GM04503 (cell line): ENCODE measurements at places on chromosomes 4 and X.

- no peak for DNase-seq
These were observed 602.2 kb downstream of the IL15 start for GRCh38 chr4:142238589-142238988.

DNA sequence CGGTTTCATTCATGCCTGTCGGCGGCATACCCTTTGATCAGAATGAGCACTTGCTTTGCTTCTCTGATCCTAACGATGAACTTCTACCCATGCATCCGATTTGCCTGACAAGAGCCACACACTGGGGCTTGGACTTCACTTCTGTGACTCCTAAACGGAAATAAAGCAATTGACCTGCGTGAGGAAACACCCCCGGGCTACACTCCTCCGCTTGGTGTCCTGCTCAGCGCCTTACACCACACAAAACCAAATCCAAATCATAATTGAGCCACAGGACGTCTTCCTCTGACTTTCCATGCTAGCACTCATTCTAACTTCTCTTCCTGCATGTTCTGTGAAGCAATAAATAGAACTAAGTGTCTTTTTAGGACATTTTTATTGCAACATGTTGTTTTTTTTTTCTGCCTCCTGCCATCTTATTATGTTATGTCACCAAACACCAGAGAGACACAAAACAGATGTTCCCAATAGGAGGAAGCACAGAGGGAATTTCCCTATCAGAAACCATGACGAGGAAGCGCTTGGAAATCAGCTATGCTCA is 110.8 kb upstream of the FAM9B start:
- no peak for DNase-seq

DNA sequence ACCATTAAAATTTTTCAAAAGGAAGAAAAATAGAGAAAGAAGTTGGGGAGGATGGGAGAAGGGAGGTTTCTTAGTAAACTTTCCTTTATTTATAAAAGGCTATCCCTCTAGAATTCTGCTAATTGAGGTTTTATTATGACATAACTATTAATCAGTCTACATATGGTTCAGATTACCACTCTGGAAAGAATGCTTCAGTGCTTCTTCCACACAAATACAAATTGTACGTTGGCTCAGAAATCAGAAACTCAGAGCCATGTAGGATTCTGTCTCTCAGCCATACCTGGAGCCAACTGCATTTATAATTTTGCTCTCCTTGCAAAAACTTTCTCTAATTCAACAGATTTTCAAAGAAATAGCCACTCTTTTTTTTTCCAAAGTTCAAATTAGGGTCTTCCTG is 37.1 kb downstream of the SRPX start:
- DNase-seq: no peak

DNA sequence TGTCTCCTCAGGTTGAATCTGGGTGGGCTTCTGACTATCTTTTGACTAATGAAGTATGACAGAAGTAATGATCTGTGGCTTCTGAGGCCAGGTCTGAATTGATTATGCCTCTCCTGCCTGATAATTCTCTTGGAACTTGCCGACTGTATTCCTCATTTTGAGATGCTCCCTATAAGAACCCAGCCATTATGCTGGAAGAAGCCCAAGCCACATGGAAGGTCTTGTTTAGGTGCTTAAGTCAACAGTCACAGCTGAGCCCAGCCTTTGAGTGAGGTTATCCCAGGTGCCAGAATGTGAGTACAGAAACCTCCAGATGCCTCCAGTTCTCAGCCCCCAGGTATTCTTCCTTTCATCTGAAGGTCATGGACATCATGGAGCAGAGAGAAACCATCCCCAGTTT is 456.6 kb downstream of the IL15 start:
- DNase-seq: no peak

GRCh38 chrX:28016823-28017222 is 35.6 kb upstream of the DCAF8L1 start:
- DNase-seq: no peak

- no peak for DNase-seq
These were observed 17.2 kb downstream of the ATRX start for GRCh38 chrX:77768787-77769186.
